ENCODE measurements at places on chromosomes 5 and 9. TPM values are rescaled to one million over a fixed set of nuclear protein-coding genes. Genes with fewer than 3 reads are reported as not detected.

Gene KCNIP1
- not detected for total RNA-seq

Gene MGAT4B
- 119 TPM for total RNA-seq

Gene BRINP1
- total RNA-seq, result 0.11 TPM

Gene ATG10
- total RNA-seq, result 3.1 TPM

Gene MRPL50
- 13.9 TPM for total RNA-seq

Gene KIF12
- total RNA-seq, result not detected

Gene CDKN2A
- 5.5 TPM for total RNA-seq

Gene DOCK8
- total RNA-seq, result 21.6 TPM

Gene CCIN
- total RNA-seq, result 0.13 TPM

Gene SHOC1
- 0.15 TPM for total RNA-seq

Gene SNCAIP
- total RNA-seq, result 0.48 TPM

Gene OR1Q1
- not detected for total RNA-seq

Gene FAM78A
- total RNA-seq, result 2.9 TPM

Gene ANKRD18B
- total RNA-seq, result 10.8 TPM

Gene FAM153A
- total RNA-seq, result 6.3 TPM

Gene IFNA13
- total RNA-seq, result not detected

Gene TMOD1
- 1.2 TPM for total RNA-seq

Gene UBQLN1
- total RNA-seq, result 66.7 TPM

Gene MLANA
- not detected for total RNA-seq

Gene PCDHB7
- not detected for total RNA-seq
